ENCODE measurements at places on chromosomes 3 and 15.
A peak's percentile ranks its signal among the peaks of the same experiment; 100 is the strongest.

DNA sequence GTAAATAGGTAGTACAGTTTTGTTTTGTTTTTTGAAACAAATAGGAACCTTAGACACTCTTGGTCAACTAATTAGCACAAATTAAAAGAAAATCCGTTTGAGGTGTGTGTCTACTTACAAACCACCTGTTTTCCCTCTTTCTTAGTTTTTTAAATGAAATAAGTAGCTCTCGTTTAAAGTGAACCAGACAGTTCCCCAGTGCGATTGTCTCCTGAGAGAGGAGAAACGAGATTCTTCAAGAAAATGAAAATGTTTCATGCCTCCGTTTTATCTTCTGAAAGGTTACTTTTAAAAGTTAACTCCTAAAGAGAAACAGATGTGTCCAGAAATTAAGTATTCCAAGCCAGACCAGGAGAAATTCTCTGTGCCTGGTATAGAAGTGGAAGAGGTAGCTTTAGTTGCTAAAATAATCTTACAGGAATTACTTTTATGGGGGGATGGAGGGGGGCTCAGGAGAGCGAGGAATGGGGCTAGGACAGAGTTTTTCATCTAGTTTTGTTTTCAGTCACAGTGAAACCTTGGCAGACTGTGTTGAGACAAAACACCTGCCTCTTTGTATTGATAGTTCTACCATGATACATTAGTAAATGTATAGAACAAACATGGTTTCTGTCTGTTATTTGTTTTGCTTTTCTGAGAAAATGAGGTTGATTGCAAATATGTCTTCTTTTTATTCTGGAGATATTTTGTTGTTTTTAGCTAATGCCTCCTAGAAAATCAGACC is 155.1 kb upstream of the CNTN4 start:
- DNase-seq = no peak

- no peak for DNase-seq
These were observed 409.8 kb downstream of the ROBO2 start for GRCh38 chr3:77449459-77450350.

DNA sequence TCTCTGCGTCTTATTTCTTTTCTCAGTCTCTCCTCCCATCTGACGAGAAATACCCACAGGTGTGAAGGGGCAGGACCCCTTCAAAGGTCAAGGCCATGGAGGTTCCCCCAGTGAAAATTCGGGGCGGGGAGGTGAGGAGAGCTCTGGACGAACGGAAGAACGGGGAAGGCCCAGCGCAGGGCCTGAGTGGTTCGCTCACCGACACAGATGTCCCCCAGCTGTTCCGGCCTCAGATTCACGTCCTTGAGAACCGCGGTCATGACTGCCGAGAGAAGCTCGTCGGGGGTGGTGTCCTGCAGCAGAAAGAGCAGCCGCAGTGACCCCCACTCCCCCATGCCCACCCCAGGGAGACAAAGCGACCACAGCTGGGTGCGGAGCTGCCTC is 542 bp downstream of the ACAA1 start:
- DNase-seq = no peak

GRCh38 chr3:12681943-12682390 is 18.1 kb upstream of the RAF1 start:
- DNase-seq = no peak

DNA sequence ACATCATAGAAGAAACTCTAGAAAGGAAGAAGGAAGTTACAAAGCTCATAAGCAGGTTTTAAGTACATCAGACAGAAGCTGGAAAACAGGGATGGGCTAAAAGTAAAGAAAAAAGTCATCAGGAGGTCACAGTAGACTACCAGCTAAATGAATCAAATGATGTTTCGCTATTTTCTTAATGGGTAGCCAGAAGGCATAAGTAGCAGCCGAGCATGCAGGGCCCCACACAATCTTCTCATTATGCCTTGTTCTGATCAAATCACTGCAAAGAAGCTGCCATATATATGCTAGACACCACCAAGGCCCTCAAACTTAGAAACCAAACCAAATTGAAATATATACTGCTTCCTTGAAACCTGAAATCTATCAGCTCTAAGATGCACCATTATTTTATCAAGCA is 349.1 kb downstream of the ULK4 start:
- no peak for DNase-seq

- DNase-seq = no peak
These were observed 166.7 kb downstream of the ZNF621 start for GRCh38 chr3:40691452-40691861.

- no peak for DNase-seq
These were observed 134.8 kb downstream of the RBMS3 start for GRCh38 chr3:29415482-29416223.

DNA sequence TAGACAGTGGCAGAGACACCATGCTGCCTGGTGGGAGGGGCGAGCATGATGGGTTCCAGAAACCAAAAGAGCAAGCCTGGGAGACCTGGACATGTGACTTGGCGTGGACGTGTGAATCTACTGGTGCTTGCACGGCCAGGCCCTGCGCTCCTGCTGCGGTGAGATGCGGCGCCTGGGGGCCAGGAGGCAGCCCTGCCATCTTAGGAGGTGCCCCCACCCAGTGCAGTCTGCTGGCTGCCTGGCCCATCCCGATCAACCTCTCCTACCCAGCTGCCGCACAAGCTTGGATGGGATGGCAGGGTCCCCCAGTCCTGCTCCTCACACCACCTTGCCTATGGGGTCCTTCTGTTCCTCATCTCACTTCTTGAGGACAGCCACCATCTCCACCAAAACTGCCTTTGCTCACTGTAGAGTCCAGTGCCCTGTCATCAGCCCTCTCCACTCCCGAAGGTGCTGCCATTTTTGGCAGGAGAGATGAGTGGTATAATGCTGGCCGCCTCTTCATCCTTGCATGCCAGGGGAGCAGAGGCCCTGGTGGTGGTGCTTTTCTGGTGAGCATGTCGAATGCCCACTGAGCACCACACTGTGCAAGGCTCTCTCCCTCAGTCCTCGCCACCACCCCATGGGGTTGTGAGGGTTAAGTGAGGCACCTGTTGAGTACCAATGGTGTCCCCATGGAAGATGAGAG is 3.1 kb upstream of the ABTB1 start:
- DNase-seq = no peak

- DNase-seq = no peak
These were observed 268.5 kb upstream of the CTNNB1 start for GRCh38 chr3:40930756-40931155.

DNA sequence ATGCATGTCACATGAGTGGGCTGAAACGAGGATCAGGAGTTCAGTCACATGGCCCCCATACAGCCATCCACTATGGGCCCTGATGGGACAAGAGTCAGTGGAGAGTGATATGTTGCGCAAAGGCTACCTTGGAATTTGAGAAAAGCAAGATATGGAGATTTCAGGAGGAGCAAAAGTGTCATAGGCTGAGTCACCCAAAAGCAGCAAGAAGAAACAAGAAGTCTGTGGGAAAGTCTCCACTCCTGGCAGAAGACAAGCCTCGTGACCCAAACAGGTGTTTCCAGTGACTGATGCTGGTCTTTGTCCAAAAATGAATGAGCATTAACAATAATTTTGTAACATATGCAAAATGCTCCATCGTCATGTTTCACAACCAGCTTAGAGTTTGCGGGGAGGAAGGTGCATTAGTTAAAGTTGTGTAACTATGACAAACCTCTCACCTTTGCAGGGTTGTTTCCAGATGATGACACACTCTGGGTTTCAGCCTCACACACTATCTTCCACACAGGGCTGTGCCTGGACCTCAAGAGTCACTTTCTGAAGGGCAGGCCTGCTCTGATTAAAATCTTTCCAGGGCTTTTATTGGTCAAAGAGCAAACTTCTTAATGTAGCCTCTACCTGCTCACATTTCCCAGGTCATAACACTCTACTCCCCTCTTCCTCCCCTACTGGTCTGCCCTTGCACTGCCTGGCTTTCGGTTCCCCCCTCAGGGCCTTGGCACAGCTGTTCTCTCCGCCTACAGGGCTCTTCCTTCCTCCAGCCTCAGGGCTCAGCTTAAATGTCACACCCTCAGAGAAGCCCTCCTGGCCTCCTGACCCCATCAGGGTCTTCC is 3.9 kb upstream of the DNASE1L3 start:
- DNase-seq = peak; percentile 38

DNA sequence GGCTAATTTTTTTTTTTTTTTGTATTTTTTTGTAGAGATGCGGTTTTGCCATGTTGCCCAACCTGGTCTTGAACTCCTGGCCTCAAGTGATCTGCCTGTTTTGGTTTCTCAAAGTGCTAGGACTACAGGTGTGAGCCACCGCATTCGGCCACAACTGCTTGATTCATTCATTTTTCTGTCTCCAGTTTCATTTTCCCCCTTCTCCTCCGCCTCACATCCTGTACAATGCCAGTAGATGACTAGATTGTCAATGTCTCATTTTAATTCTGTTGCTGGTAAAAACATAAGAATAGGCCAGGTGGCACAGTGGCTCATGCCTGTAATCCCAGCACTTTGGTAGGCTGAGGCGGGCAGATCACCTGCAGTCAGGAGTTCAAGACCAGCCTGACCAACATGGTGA is 12.0 kb upstream of the ZNF592 start:
- DNase-seq = peak; percentile 50

GRCh38 chr3:15953841-15954240 is 156.1 kb upstream of the ANKRD28 start:
- DNase-seq = no peak

GRCh38 chr3:32412887-32413286 is 21.2 kb downstream of the CMTM7 start:
- no peak for DNase-seq

GRCh38 chr3:24601066-24601939 is 106.7 kb upstream of the THRB start:
- no peak for DNase-seq

GRCh38 chr3:171230865-171231264 is 204.3 kb upstream of the SLC2A2 start:
- DNase-seq = no peak

- no peak for DNase-seq
These were observed 35.9 kb downstream of the ACAN start for GRCh38 chr15:88839146-88839545.

DNA sequence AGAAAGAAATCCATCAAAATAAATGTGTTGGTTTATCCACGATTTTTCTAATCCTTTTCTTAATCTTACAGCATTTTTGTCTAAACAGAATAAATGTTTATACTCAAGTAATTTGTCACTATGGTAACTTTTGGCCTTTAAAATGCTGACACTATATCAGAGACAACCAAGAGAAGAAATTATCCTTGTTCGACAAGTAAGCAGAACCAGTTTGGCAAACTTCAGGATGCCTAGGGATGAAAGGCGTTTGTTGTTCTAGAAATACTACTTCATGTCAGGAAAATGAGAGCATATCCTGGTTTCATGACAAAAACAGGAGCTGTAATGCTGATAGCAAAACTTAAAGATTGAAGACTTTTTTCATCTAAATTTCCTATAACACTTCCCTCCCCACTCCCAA is 308.0 kb upstream of the ATP11B start:
- no peak for DNase-seq

- no peak for DNase-seq
These were observed 29.8 kb downstream of the OXNAD1 start for GRCh38 chr3:16294844-16295243.

GRCh38 chr3:162443376-162443775 is 946.8 kb downstream of the OTOL1 start:
- DNase-seq = no peak

- no peak for DNase-seq
These were observed 92.8 kb downstream of the SV2B start for GRCh38 chr15:91192690-91193377.

DNA sequence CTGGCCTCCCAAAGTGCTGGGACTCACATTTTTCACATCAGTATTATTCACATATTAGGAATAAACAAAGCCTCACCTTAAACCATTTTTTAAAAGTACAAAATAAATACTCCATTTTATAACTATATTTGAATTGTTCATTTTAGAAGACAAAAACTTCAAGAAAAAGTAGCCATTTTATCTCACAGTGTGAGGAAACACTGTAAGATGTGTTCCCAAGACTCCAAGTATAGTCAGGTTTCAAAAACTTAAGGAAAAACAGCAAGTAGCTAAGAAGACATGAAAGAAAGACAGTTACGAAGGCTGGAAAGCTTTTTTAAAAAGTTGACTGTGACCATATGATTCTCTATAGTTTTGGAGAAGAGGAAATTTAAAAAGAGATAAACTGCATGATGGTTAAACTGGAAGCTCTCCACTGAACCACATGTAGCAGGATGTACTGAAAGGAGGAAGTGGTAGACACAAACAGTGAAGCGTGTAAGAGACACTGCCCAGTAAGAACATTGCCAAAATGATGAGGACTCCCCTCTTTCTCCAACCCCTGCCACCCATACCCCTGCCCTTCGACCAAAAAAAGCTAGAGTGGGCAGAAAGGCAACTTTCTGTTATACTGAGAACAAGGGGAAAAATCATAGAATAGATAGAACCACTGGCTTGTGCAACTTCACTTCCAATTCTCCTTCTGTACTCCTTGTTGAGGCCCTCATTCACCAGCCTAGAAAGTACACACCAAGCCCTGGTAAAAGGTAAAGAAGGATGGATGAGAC is 6.2 kb upstream of the TMF1 start:
- DNase-seq = no peak

GRCh38 chr3:148280623-148281242 is 417.0 kb upstream of the AGTR1 start:
- no peak for DNase-seq

GRCh38 chr3:129366312-129366831 is 62.1 kb downstream of the EFCAB12 start:
- no peak for DNase-seq

- no peak for DNase-seq
These were observed 32.3 kb downstream of the CASR start for GRCh38 chr3:122215592-122216298.
